ENCODE measurements at places on chromosomes 1 and 21.

GRCh38 chr1:229249854-229250644, 20.9 kb upstream of the RAB4A start:
- DNase-seq: no peak

- DNase-seq: no peak
These were observed 1.5 kb upstream of the AKNAD1 start for GRCh38 chr1:108858230-108858950.

DNA sequence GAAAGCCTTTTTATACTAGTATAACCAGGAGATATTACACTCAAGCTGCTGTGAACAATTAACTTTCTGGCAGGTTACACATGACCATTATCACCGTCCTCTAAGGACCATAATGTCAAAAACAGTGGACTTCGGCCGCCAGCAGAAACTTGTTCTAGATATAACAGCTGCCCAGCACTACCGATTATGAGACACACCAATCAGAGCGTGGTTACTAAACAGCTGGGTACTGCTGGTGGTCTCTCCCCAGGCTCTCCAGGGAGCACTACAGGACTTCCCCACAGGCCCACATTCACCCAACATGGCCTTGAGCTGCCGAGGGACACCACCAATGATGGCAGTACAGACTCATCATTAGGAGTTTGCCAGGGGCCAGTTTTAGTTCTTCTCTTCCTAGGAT, 57.9 kb upstream of the CTBS start:
- DNase-seq: no peak

GRCh38 chr21:28135646-28136045, 857.0 kb downstream of the LTN1 start:
- DNase-seq: no peak

DNA sequence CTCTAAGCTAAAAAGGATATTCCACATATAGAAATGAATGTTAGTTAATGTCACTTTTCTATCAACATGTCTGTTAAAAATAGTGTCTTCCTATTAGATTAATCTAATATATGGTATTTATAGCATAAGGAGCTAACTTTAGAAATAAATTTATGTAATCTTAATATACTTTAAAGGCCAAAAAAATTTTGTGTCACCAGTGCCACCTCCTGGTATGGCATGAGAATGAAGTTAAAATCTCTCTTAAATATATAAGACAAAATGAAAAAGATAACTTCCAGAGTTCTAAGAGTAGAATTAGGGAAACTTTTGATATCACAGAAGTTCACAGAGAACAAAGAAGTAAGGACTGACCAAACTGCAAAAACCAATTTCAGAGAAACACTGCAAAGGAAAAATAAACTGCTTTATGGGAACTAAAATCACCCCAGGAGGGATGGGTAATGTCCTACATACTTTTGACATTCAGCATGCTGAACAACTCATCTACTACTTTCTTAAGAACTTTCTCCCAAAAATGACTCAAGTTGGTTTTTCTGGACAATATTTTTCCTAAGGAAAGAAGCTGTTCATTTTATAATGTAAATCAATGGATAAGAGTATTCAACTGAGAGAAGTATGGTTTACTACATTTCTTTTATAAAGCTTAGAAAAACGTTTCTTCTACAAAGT, 82.8 kb downstream of the TRIM33 start:
- DNase-seq: no peak

- DNase-seq: no peak
These were observed 46.0 kb upstream of the CNTN2 start for GRCh38 chr1:204996981-204997380.

GRCh38 chr1:210344706-210345105, 16.0 kb downstream of the HHAT start:
- DNase-seq: no peak

- peak; percentile 26 for DNase-seq
These were observed 11.3 kb downstream of the NCSTN start for GRCh38 chr1:160354388-160354985.

GRCh38 chr1:68470388-68470970, 20.7 kb upstream of the RPE65 start:
- no peak for DNase-seq

- no peak for DNase-seq
These were observed 97.1 kb downstream of the ENAH start for GRCh38 chr1:225555821-225556220.

- DNase-seq: no peak
These were observed 32.3 kb downstream of the PRDM16 start for GRCh38 chr1:3101124-3101939.

DNA sequence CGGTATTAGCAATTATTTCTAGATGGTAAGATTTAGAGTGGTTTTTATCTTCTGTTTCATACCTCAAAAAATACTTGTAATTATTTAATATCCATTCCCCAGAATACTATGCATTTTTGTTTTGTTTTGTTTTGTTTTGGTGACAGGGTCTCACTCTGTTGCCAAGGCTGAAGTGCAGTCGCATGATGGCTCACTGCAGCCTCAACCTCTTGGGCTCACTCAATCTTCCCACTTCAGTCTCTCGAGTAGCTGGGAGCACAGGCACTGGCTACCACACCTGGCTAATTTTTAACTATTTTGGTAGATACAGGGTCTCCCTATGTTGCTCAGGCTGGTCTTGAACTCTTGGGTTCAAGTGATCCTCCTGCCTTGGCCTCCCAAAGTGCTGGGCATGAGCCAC, 252.7 kb downstream of the AKT3 start:
- no peak for DNase-seq

DNA sequence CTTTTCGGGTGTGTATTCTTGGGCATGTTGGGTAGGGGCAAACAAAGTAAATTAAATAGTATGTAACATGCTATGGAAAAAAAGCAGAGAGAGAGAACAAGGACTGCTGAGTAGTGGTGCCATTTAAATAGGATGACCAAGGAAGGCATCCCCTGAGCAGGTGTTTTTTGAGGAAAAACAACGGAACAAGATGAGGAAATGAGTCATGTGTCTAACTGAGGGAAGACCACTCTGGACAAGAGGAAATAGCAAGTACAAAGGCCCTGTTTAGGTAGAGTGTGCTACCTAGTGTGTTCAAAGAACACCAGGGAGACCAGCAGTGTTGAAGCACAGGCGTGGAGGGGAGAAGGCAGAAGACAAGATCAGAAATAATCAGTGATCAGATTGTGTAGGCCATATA, 20.1 kb upstream of the GUCA2A start:
- DNase-seq: no peak

DNA sequence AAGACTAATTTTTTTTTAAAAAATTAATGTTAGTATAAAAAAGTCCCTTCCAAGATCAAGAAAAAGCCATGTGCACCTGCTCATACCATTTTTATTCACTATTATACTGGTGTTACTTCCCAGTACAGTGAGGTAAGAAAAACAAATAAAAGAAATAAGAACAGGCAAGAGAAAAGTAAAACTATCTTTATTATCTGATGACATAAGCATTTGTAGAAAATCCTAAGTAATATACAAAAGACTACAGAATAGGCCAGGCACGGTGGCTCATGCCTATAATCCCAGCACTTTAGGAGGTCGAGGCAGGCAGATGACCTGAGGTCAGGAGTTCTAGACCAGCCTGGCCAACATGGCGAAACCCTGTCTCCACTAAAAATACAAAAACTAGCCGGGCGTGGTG, 65.3 kb downstream of the SRSF11 start:
- DNase-seq: no peak

DNA sequence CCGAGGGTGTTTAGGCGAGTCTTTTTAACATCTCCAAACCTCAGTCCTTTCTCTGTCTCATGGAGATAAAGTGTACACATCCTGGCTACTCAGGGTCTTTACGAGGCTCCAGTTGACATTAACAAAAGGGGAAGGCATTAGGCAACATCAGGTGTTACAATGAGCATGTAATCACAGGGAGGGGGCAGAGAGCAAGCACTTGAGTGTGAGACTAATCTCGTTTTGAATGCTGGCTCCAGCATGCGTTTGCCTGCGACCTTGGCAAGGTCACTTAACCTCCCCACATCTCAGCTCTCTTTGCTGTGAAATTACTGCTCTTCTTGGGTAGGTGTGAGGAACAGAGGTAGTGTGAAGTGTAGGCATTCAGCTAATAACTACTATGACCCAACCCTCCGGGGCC, 3.1 kb downstream of the TNNT2 start:
- no peak for DNase-seq

DNA sequence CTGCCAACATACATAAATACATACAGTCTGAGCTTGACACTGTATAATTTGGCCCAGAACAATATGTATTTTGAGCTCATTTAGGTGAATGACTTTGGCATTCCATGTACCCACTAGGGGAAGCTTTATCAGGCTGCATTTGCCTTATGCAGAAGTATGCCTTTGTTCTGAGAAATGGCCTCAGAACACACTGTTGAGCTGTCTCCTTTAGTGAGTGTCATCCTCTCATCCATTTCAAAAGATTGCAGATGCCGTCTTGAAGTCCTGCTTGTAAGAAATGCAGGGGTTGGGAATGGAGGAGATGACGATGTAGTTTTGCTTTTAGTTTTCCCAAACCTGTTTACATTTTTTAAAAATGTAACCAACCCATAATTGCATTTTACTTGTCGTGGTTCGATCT, 14.8 kb upstream of the NBL1 start:
- no peak for DNase-seq

GRCh38 chr1:236762410-236762809, 32.7 kb upstream of the MTR start:
- no peak for DNase-seq

GRCh38 chr1:192984080-192984479, 75.1 kb downstream of the UCHL5 start:
- no peak for DNase-seq

DNA sequence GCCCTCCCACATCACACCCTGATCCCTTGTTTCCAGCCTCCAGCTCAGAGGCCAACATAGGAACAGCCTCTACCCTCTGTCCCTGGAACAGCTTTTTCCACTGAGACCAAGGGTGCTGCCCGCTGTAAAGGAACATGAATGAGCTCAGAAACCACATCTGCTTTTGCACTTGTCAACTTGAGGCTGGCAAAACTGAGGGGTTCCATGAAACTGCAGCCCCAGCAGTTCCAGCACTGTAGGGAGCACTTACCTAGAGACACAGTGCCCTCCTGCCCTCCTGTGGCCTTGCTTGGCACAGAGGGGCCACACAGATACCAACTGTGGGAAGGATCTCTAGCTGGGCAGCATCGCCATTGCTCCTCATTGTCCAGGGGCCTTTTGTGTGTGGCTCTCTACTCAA, 51.7 kb downstream of the ITPKB start:
- DNase-seq: no peak

DNA sequence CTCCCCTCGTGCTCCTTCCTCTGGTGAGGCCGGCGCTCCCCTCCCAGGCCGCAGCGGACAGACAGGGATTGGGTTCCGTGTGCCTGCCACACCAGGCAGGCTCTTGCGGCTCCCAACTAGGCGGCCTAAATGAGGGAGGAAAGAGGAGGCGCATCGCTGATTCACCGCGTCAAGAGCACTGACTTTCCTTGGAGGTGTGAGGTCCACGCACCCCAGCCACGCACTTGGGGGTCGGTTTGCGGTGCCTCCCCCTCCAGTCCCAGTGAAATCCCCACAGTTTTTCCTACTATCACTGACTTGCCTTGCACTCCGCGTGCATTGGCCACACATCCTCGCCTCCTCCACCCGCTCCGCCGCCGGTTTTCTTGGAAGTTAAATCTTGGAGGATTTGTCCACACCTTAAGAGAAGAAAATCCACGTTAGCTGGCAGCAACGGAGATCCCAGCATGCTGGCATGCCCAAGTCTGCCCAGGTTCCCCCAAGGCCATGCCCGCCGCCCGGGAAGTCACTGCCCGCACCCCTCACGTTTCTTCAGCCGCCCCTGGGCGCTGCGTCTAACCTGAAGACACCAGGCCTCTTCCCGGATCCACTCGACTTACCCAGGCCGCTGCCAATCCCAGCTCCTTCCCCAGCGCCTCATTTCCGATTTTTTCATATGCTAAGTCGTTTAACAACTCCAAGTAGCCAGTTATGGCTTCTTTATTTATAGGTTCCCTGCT, 1.1 kb upstream of the FOXD3 start:
- DNase-seq: peak; percentile 28

DNA sequence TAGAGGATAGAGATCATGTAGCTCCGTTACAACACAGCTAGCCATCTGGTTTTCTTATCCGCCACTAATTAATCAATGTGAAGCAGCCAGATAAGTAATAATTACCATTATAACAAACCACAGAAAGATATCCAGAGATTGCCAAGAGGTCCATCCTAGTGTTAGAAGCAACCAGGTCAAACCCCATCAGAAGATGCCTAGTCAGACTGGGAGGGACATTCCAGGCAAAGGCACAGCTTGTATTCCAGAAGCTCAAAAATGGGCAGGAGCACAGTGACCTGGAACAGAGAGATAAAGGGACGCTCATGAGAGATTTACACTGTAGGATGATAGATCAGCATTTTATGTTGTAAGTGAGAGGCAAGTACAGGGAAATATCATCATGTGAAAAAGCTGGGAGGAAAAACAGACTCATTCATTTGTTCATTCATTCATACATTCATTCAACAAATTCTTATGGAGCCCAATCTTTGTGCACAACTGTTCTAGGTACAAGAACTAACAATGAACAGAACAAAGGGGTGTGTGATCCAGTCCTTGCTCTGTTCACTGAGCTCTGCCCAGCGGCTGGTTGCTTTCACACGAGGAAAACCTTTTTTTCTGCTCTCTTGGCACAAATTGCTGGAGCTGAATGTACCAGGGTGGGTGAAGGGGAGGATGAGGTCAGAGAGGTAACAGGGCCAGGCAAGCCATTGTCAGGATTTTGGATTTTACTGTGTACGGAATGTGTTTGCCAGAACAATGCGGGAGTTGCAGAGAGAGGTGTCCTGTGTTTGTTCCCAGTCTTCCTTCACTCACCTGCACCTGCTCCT, 240.8 kb upstream of the FGGY start:
- no peak for DNase-seq

DNA sequence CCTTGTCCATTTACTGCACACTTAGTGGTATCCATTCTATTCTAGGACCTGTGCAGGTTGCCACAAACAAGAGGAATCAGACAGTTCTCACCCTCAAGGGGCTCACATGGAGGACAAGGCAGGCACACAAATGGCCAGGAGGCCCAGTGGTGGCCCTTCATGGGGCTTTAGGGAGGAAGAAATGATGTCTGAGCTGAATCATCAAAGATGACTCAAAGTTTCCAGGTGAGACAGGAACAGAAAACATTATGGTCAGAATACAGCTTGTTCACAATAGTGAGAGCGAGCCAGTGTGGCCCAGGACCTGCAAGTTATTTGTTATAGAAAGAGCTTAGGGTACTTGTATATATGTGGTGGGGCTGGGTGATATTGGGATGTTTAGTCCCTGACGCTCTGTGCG, 26.4 kb downstream of the SHISAL2A start:
- DNase-seq: peak; percentile 39

- no peak for DNase-seq
These were observed 35.6 kb upstream of the WASF2 start for GRCh38 chr1:27525296-27526272.

- no peak for DNase-seq
These were observed 144.5 kb downstream of the AKT3 start for GRCh38 chr1:243705585-243705984.

- no peak for DNase-seq
These were observed 82.8 kb upstream of the ATP1A1 start for GRCh38 chr1:116290085-116290705.
